ENCODE measurements at places on chromosomes 3 and 15. TPM values are rescaled to one million over a fixed set of nuclear protein-coding genes. Genes with fewer than 3 reads are reported as not detected.

DNA sequence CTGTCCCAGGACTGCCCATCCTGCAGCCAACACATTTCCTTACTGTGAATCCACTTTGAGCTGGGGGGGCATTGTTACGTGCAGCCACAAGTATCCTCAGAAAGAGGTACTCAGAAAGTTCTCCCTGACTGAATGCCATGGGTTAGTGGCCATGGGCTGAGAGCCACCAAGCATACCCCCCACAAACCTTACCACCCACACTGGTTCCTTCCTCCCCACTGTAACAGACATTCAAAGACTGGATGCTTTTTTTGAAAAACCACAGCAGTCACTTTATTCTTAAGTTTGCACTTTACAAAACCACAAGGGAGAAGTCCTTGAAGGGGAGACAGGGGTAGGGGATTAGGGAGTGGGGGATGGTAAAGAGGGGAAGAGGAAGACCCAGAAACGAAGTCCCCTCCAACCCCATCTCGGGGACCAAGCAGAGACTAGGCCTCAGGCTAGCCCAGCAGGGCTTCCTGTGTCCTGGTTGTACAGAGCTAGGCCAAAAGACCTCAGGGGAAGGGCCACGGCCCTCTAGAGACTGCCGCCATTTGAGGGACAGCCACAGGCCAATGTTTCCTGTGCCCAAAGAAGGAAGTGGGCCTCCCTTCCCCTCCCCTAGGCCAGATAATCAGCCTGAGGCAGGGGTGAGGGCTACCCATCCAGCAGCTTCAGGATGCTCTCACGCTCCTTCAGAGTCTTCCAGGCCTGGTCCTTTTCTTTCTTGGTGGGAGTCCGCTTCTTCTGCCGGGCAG is 10.1 kb upstream of the CAMK1 start:
- DNase-seq = no peak
- no peak overlapping the region for H3K4me3 ChIP-seq
- H3K27me3 ChIP-seq = no peaks in the 10 kb centered on the region
- H3K4me1 ChIP-seq = no peaks in the 10 kb centered on the region
- H3K36me3 ChIP-seq = peaks cover 18% of the 10 kb centered on the region

DNA sequence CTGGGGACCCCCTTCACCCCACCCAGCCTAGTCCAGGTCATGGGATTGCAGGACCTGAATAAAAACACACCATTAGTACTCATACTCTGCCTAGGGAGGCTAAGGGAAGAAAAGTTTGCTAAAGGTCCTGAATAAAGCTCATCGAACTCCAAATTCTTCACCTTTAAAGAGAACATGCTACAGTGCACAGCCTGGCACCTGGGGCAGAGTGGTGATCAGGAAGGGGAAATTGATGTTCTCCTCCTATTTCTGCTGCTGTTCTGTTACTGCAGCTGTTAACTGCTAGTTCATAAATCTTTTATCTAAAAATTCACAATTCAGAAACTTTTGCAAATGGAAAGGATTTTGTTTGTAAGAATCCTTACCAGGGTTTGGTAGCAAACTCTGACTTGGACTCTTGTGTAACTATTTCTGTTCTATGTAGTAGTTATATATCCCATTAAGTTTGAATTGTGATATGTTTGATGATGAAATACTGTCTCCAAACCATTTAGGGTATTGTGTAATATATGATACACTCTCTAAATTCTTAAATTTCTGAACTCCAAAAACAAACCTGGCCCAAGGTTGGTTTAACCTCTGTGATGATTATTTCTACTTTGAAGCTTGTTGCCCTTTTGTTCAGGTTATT is 27.9 kb downstream of the MCTP2 start:
- no peak for DNase-seq
- H3K27ac ChIP-seq = no peak overlapping the region
- no peak overlapping the region for H3K4me3 ChIP-seq
- no peaks in the 10 kb centered on the region for H3K36me3 ChIP-seq

The COL6A5 gene
- 7.4 TPM for total RNA-seq

GRCh38 chr3:98333989-98334606 is 19.6 kb upstream of the OR5K4 start:
- no peak for DNase-seq
- no peaks in the 10 kb centered on the region for H3K4me1 ChIP-seq
- peaks cover 2% of the 10 kb centered on the region for H3K27me3 ChIP-seq
- no peak overlapping the region for H3K27ac ChIP-seq
- no peak overlapping the region for H3K4me3 ChIP-seq

The CCR8 gene
- total RNA-seq = not detected

- no peaks in the 10 kb centered on the region for H3K27me3 ChIP-seq
- H3K4me1 ChIP-seq = no peaks in the 10 kb centered on the region
- peaks cover 6% of the 10 kb centered on the region for H3K36me3 ChIP-seq
- no peak overlapping the region for H3K4me3 ChIP-seq
- DNase-seq = no peak
- H3K27ac ChIP-seq = no peak overlapping the region
Observed at GRCh38 chr3:15645740-15646501, 44.4 kb downstream of the BTD start.

GRCh38 chr3:105352976-105353375 is 13.7 kb upstream of the ALCAM start:
- no peaks in the 10 kb centered on the region for H3K27me3 ChIP-seq
- no peaks in the 10 kb centered on the region for H3K36me3 ChIP-seq
- no peak overlapping the region for H3K27ac ChIP-seq
- no peaks in the 10 kb centered on the region for H3K4me1 ChIP-seq
